ENCODE measurements at places on chromosomes 6 and 20. TPM values are rescaled to one million over a fixed set of nuclear protein-coding genes. Genes with fewer than 3 reads are reported as not detected.
A peak's percentile ranks its signal among the peaks of the same experiment; 100 is the strongest.

Gene RUNX2
- total RNA-seq = 1.2 TPM

Gene TP53TG5
- total RNA-seq = not detected

Gene RAET1E
- total RNA-seq = not detected

- H3K4me3 ChIP-seq = peak overlapping the region; percentile 50
- peaks cover 14% of the 10 kb centered on the region for H3K4me1 ChIP-seq
- no peak overlapping the region for H3K27ac ChIP-seq
- H3K36me3 ChIP-seq = no peaks in the 10 kb centered on the region
- peak; percentile 62 for DNase-seq
These were observed 7.8 kb upstream of the NR2E1 start for GRCh38 chr6:108157981-108158525.

DNA sequence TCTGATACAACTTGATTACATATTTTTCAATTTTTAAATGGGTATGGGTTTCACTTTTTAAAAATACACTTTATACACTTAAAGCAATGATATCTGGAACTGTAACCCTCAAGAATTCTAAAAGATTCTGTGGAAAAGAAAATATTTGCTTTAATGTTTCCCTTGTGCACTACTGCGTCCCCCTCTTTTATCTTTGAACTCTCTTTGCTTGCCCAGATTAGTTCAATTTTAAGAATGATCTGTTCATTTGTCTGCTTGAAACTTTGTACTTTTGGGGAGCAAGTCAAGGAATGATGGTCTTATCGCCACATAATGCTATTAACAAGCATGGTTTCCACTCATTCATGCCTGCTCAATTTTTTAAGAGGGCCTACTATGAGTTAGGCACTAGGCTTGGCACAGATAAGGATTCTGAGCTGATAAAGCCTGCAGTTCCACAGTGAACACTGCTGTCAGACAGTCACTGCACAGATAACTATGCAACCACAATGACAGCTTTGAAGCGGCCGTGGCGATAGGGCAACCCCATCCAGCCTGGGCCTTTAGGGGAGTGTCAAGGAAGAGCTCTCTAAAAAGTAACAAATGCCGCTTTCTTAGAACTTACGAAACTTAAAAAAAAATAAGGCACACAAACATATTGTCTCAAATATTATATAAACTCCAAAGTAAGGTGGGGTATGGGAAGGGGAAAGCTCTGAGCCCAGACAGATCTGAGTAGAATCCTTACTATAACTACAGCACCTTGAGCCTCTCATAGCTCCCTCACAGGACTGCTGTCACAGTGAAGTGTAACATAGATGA is 29.7 kb downstream of the FYN start:
- peaks cover 28% of the 10 kb centered on the region for H3K4me1 ChIP-seq
- no peaks in the 10 kb centered on the region for H3K36me3 ChIP-seq
- no peaks in the 10 kb centered on the region for H3K27me3 ChIP-seq

DNA sequence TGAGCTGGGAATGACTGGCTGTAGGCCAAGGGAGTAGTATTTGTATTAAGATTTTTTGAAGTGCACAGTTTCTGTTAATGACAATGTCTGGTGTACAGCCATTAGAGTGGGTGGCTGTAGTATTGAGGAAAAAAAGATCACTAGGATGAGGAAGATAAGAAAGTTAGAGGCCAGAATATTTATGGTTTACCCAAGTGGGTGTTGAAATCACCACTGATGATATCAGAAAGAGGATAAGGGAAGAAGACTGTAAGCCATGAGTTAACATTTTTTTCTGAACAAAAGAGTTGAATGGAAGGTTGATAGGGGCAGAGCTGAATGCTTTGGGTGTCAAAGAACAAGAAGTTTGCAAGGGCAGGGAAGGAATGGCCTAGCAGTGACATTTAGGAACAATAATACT is 104.7 kb downstream of the PRDM13 start:
- H3K27me3 ChIP-seq = no peaks in the 10 kb centered on the region
- no peak overlapping the region for H3K27ac ChIP-seq
- DNase-seq = no peak
- H3K4me1 ChIP-seq = no peaks in the 10 kb centered on the region

GRCh38 chr6:36743538-36744303 is 46.1 kb downstream of the RAB44 start:
- no peak overlapping the region for H3K27ac ChIP-seq
- H3K4me3 ChIP-seq = no peak overlapping the region
- no peaks in the 10 kb centered on the region for H3K4me1 ChIP-seq

DNA sequence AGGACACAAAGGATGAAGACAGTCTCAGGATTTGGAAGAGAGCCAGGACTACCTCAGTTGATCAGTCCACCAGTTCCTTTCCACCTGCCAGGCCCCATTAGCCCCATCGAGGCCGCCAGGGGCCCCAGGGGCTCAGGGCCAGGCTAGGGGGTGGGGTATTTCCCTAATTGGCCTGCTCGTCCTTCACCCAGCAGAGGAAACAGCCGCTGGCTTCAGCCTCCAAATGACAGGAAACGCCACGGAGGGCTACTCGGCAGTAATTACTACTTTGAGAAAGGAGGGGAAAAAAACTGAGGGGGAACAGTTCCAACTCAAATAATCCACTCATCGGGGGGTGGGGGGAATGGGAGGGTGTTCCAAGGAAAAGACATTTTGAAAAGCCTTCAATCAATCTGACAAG is 42.7 kb downstream of the MAFB start:
- no peaks in the 10 kb centered on the region for H3K27me3 ChIP-seq
- DNase-seq = no peak
- no peaks in the 10 kb centered on the region for H3K4me1 ChIP-seq
- H3K27ac ChIP-seq = no peak overlapping the region
- no peak overlapping the region for H3K4me3 ChIP-seq

DNA sequence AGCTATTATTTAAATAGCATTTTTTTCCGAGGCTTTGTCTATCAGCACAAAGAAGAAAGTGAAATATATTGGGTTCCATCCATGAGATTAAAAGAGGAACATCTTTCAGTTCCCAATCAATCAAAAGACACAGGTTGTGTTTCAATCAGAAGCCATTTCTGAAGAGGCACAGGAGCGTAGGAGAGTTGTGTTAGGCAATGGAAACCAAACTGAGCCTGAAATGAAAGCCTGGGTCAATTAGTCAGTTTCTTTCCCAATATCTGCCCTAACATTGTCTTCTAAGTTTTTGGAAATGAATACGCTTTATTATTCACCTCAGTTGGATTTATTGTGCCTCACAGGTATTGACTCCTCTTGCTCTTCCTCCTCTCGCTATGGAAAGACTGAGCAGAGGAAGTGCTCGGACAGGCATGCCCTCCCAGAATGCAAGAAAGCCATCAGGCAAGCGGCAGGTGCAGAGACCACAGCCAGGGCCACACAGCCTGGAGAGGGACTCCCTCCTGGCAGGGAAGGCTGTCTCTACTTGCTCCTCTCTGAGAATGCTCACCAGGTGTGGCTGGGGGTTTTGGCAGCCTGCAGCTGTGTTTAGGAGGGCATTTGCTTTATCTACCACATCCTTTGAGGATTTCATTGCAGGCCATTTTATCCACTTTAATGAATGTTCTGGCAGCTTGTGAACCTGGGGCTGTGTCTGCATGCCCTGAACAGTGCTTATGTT is 100.8 kb upstream of the NEDD9 start:
- DNase-seq = no peak
- H3K27me3 ChIP-seq = no peaks in the 10 kb centered on the region
- H3K4me3 ChIP-seq = no peak overlapping the region
